ENCODE measurements at places on chromosomes 16 and 17. TPM values are rescaled to one million over a fixed set of nuclear protein-coding genes. Genes with fewer than 3 reads are reported as not detected.
A peak's percentile ranks its signal among the peaks of the same experiment; 100 is the strongest.

PPP1R27 gene
- total RNA-seq: 0.65 TPM

METTL16 gene
- 24.9 TPM for total RNA-seq

DHRS7C gene
- not detected for total RNA-seq

ASPHD1 gene
- total RNA-seq: 43.3 TPM

INCA1 gene
- 0.82 TPM for total RNA-seq

HASPIN gene
- total RNA-seq: 2.4 TPM

TP53TG3 gene
- not detected for total RNA-seq

AFMID gene
- 48.5 TPM for total RNA-seq

YBX2 gene
- 0.24 TPM for total RNA-seq

FOXN1 gene
- total RNA-seq: not detected

NECAB2 gene
- 1.1 TPM for total RNA-seq

CSNK2A2 gene
- total RNA-seq: 96.2 TPM

CDT1 gene
- 3.7 TPM for total RNA-seq

GRCh38 chr17:5610956-5611355 is 26.6 kb upstream of the NLRP1 start:
- DNase-seq: no peak

DNA sequence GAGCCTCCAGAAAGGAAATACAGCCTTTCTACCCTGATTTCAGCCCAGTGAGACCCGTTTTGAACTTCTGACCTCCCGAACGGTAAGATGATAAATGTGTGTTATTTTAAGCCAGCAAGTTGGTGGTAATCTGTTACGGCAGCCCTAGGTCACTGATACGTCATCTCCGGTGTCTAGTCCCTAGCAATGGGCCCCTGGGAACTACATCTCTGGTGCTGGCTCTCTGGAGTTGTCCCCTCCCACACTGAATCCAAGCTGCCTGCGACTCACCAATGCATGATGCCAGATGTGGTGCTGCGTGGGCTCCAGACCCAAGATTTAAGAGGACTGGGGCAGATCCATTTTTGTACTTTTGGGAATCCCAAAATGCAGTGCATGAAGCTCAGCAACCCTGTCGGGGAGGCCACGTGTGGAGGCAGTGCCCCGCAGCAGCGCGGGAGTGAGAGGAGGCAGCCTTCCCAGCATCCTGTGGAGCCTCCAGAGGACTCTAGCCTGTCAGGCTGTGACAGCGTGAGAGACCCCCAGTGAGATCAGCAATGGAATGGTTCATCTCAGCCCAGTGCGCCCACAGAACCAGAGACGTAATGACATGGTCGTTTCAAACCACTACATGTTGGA is 43.6 kb upstream of the USP7 start:
- no peak for DNase-seq

DNA sequence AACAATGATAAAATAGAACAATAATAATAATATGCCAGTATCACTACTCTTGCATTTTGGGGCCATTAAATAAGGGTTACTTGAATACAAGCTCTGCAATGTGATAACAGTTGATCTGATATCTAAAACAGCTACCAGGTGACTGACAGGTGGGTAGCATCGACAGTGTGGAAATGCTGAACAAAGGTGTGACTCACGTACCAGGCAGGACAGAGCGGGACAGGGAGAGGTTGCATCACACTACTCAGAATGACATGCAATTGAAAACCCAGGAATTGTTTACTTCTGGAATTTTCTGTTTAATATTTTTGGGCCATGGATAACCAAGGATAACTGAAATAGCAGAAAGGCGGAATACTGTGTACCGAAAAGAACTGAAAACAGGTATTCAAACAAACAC is 15.8 kb upstream of the ZNF19 start:
- no peak for DNase-seq

- peak; percentile 64 for DNase-seq
Measured at GRCh38 chr17:42681976-42682721, at the start of gene CNTNAP1. TSS of gene CNTNAP1 (plus strand) at chr17:42682531. CDS start at chr17:42682830, 299 bp downstream.

GRCh38 chr17:59814276-59814675 is 78.5 kb downstream of the TUBD1 start:
- no peak for DNase-seq

DNA sequence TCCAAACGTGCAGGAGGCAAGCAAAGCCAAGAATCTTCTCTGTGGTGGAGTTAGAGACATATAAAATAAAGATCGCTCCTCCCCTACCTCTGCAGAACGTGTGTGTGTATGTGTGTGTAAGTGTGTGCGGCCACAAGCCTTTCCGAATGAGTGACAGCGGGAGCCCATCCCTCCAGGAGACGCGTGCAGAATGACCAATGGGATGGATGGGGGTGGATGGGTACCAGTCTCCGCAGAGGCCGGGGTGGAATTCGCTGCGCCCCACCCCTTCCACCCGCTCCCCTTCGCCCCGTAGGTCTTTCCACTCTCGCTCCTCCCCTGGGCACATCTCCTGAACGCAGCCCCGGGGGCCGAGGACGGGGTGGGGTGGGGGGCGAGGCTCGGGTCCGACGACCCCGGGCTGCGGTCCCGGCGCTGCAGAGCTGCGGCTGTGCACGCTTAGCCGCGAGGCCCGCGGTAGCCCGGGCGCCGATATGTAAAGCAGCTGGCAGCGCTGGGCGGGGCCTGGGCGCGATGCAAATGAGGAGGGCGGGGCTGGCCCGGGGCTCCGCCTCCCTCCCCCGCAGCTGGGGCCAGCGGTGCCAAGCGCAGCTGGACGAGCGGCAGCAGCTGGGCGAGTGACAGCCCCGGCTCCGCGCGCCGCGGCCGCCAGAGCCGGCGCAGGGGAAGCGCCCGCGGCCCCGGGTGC is at the start of gene PRKCB:
PRKCB (plus strand) TSS at position 594 of the 688 bp plus-strand sequence.
- no peak for DNase-seq

- no peak for DNase-seq
Measured at GRCh38 chr16:20415541-20415940, 6.2 kb downstream of the ACSM5 start.

DNA sequence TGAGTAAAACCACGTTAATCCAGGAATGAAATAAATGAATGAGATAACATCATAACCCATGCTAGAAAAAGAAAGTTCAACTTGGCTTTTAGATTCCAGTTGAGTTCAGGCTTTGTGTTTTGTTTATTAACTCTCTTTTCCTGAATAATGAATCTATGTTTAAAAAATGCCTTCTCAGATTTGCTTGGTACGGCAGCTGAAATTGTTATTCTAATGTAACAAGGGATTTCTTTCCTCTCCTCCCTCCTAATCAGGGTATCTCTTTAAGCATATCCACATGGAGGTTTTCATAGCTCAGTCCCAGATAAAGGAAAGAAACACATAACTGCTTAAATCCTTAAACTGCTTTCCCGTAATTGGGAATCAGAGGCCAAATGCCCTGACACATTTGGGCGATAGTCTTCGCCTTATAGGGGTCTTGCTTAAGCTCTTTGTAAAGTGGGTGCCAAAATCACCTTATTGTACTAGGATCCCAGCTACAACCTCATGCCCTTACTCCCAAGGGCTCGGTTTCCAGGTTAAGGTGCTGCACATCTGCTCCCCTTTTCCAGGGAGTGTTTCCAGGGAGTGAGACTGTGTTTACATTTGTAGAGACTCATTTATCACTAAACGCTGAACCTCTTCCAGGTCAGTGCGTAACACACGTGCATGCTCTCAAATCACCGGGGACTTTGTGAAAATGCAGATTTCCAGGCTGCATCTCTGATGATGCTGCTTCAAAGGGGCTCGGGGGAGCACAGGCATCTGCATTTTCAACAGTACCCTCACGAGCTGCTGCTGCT is 142.8 kb upstream of the FOXF1 start:
- no peak for DNase-seq

DNA sequence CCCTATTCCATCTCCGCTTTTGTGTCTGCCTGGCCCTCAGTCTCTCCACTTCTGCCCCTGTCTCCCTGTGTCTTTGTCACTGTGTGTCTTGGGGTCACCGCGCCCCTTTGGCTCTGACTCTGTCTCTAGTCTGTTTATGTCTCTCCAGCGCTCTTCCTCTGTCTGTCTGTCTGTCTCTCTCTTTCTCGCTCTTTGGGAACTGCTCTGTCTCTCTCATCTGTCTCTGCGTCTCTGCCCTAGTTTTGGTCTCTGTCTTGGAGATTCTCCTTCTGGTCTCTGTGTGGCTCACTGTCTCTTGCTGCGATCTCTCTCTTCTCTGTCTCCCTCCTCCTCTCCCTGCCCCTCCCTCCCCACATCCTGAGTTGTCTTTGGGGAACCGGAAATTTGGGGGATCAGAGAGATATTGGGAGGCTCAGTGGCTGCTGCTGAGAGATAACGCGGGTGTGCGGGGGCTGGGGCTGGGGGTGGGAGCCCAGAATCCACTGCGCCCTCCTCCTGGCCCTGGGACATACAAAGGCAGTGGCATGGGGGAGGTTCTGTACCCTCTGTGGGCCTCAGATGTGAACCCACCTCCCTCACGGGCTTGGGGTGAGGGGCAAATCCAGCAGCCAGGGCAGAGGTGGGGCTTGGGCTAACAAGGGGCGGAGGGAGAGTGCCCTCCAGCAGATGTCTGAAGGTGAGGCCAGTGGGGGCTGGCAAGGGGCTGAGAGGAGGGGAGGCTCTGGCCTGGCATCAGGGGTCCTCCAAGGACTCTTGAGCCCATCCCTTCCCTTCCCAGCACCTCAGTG is 24.4 kb downstream of the LAT start:
- no peak for DNase-seq

DNA sequence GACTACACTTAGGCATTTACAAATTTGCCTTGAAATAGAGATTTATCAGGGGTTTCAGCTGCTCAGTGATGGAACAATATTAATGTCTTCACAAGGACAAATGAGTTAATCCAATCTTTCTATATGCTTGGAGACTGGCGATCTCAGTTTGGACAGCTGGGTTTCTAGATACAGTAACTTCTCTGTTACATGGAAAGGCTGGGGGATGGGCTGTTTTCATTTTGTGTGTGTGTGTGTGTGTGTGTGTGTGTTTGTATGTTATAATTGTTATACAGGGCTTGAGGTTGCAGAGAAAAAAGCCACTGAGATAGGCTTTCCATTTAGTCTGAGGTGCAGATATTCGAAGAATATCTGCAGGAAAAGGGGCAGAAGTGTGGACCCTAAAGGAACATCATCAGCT is 359.3 kb upstream of the SALL1 start:
- no peak for DNase-seq

DNA sequence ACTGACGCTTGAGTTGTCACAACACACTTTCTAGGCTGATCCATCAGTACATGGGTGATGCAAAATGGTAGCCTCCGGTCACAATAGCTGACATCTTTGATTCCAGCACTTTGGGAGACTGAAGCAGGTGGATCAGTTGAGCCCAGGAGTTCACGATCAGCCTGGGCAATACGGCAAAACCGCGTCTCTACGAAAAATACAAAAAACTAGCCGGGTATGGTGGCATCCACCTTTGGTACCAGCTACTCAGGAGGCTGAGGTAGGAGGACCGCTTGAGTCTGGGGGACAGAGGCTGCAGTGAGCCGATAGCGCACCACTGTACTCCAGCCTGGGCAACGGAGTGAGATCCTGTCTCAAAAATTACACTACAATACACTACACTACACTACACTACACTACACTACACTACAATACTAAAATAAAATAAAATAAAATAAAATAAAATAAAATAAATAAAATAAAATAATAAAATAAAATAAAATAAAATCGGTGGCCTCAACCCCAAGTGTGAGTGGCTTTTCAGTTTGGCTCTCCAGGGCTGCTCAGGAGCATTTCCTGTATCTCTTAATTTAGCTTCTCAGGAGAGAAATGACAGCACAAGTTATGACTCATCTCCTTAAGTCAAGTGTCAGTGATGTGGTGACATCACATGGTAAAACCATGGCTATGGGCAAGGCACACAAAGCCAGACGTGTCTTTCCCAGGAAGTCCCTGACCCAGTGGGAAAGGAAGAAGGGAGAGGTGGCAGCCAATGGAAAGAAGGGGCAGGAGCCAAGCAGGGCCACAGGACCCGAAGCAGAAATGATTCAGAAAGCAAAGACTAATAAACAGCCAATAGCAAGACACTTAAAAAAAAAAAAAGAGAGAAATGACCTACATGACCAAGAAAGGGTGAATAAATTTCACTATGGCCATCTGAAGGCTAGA is 75.3 kb upstream of the TBC1D3K start:
- DNase-seq: peak; percentile 90

GRCh38 chr17:69853541-69854224 is 221.3 kb upstream of the KCNJ16 start:
- peak; percentile 36 for DNase-seq

- DNase-seq: no peak
Measured at GRCh38 chr17:76983075-76983775, 115.0 kb downstream of the MGAT5B start.

DNA sequence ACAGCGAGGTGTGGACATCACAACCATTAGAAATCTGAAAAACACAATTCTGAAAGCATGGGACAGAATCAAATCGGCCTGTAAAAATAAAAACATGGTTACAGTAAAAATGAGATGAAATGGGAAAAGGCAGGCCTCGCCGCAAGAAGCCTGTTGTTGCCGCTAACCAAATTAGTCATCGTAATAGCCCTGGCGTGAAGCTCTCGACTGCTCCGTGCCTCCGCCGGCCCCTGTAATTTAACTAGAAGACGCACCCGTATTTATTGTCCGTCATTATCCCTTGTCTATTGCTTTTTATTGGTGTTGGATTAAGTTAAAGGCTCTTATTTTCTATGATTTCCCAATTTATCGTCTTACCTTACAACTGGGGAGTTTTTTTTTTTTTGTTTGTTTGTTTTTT is 334.6 kb upstream of the EEF2KMT start:
- DNase-seq: no peak

GRCh38 chr16:84341528-84342295 is 26.6 kb upstream of the ATP2C2 start:
- no peak for DNase-seq

- DNase-seq: no peak
Measured at GRCh38 chr16:2751577-2752034, 832 bp upstream of the SRRM2 start.

DNA sequence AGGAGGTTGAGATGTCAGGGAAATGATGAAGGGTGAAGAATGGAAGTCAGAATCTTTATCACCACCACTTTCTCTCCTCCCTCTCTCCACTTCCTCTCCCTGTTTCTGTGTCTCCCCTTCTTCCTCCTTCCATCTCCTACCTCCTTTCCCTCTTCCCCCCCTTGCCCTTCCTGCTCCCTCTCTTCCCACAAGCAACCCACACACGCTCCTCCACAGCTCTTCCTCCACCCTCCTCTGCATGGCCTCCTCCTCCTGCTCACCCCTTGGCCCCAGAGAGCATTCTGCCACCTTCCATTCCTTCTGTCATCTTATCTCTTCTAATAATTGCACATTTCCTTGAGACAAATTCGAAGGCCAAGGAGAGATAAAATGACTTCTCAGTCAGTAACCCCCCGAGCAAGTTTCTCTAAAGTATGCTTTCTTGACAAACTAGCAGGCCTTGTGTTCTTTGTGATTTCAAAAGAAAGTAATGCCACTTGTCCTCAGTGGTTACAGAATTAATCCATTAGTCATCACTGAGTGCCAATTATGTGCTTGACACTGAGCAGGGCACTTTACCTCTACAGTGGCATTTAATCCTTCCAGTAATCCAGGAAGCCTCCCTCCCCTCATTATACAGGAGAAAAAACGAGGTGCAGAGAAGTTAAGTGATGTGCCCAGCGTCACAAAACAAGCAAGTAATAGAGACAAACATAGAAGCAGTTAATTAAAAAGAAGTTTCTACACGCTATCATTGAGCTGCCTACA is 72.3 kb upstream of the CCL1 start:
- DNase-seq: no peak

Data from astrocyte (in vitro differentiated cells and primary cell).